ENCODE measurements at places on chromosomes 4 and X.

GRCh38 chrX:47366041-47366722 is 4.2 kb upstream of the ZNF157 start:
- DNase-seq, result peak; percentile 58

DNA sequence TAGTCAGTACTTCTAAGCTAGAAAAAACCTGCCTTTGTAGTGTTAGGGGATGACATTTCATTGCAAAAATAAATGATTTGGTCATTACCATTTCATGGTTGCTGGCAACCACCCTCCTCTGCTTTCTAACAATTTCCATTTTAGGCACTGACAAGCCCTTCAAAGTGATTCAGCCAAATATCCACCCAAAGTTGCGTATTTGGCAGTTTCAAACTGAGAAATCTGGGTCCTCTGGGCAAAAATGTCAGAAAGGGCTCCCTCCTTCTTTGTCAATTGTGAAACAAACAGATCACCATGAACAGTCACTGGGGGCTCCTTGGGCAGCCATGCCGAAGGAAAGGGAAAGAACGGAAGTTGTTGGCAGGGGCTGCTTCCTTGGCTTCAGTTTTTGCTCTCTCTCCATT is 33.0 kb downstream of the PLAC1 start:
- DNase-seq, result no peak

DNA sequence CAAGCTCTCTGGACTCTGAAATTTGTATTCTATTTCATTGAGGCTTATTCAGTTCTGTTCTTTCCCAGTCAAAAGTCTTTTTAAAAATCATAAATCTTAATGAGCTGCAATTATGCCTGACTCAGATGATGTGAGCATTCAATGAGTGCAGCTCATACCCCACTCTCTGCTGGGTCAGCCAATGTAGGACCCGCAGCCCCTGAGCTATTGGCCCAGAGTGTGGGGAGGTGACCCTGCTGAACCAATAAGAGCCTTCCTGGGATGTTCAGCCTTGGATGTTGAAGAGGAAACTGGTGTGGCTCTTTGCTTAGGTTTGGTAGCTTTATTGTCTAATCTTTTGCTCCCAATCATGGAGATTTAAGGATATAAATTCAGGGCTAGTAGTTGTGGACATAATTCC is 12.1 kb upstream of the TCEAL4 start:
- no peak for DNase-seq

- DNase-seq, result no peak
These were observed 355.0 kb upstream of the EMCN start for GRCh38 chr4:100872811-100873210.

GRCh38 chr4:159451006-159451405 is 348.1 kb downstream of the RAPGEF2 start:
- DNase-seq, result no peak

DNA sequence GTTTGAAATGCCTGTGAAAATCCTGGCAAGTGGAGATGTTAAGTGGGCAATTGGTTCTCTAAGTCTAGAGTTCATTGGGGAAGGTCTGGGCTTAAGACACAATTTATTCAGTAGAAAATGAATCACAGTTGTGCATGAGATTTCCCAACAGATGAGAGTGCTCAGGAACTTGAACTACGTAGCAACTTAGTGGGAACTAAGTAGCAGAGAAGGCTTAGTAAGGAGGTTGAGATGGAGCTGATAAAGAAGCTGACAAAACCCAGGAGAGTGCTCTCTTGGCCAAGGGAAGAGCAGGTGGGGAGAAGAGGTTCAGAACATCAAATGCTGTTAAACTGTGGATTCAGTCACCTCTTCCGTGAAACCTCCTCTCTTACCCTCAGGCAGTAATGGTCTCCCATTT is 33.0 kb downstream of the AFF1 start:
- no peak for DNase-seq

GRCh38 chr4:155738548-155738947 is 20.3 kb upstream of the GUCY1B1 start:
- DNase-seq, result no peak

GRCh38 chr4:112840061-112840460 is 203.1 kb downstream of the LARP7 start:
- DNase-seq, result no peak

DNA sequence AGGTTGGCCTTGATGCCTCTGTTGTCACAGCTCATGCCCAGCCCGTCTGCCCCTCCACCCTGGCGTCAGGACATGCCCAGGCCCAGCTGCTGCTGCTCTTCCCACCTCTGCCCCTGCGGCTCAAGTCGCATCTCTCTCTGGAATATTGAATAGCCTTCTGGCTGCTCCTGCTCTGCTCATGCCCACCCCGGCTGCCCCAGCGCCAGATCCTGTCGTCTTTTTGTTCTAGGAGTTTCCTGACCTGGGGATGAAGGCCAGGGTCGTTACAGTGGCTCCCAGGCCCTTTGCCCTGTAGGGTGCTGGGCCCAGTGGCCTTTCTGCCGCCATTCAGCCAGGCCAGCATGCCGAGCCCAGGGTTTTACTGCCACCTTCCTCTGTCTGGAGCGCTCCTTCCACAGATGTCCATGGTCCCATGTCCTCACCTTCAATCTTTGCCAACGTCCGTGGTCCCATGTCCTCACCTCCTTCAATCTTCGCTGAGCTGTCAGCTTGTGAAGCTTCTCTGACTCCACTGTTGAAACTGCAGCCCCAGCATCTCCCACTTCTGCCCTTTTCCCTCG is 9.7 kb downstream of the MAEA start:
- DNase-seq, result no peak
